ENCODE measurements at places on chromosomes 2 and 18.

DNA sequence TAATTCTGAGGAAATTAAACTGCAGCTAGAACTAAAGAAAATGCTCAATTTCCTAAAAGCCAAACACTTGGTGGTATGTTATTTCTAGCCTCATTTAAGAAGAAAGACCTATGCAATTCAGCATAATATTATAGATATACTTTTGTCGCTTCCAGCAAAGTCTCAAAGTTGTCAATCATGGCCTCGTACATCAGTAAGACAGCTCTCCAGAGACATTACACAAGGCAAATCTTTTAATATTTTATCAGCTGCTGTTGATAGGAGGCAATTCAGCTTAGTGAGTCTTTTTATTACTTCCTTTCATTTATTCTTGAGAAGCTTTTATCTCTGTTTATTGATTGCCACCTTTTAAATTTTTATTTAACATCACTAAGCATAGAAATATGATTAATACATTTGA lies 294.3 kb downstream of the FSIP2 start:
- DNase-seq = no peak

- no peak for DNase-seq
These were observed 6.4 kb downstream of the MYT1L start for GRCh38 chr2:2324565-2325101.

- DNase-seq = no peak
These were observed 42.4 kb downstream of the SP3 start for GRCh38 chr2:173922760-173923159.

DNA sequence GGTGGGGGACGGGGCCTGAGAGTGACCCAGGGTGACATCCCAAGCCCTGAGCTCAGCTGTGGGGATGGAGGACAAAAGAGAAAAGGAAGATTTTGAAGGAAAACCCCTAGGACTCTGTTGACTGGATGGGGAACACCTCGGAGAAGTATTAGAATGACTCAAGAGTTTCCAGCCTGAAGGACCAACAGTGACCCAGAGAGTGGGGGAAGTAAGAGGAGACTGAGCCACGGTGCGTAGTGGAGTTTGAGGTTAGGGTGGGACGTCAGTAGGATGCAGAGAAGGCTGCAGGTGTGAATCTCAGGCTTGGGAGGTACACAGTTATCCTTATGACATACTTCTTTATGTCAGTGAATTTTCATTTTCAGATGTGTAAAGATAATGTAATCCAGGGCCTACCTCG lies 119.5 kb downstream of the NCK2 start:
- no peak for DNase-seq

GRCh38 chr18:56148373-56148772 lies 490.0 kb downstream of the TXNL1 start:
- peak; percentile 32 for DNase-seq

DNA sequence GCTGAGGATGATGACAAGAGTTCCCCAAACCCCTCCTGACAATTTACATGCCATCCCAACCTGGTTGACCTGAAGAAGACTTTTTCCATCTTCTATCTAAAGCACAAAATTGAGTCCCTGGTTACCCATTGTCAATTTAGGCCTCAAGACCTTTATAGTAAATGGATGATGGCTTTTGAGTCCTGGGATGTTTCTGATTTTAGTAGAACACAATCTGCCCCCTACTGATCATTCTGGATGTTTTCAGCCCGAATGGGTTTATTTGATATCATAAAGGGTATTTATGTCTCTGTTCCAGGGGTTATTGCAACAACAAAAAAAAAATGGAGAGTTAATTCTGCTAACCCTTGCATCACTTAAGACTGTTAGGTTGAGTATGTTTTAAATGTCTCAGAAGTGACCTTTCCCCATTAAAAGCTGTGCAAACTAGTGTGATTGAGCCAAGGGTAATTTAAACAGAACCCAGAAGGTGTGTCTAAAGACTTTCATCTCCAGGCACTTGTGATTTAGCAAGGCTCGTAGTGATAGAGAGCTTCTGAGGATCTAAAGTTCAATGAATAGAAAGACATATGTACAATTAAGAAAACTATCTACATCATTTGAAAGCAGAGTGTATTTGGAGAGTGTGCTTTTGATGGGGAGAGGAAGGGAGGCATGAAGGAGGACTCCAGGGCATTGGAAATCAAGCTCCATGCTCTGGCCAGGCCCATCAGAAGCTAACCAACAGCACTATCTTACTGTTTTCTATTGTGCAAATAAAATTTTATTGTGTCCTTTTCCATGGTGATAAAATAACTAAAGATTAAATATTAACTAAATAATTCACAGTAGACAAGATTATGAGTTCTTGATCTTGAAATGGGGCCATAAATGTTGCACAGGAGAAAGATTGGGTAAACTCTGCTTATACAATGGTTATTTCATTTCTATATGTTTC lies 96.6 kb upstream of the NOSTRIN start:
- DNase-seq = peak; percentile 34

DNA sequence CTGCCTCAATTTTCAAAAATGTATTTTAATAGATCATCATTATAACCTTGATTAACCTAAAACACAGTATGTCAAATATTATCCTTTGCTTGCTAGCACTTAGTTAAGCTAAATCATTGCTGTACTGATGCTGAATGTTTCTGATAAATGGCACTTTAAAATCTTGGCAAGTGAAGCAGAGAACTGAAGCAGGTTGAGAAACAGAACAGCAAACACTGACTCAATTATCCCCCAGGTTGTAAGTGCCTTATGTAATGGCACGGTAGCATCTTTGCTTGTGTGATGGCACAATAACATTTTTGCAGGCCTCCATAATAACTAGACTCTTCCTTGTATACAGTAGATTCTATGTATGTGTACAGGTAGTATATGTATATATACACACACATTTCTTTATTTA lies 33.8 kb downstream of the ARHGAP15 start:
- DNase-seq = no peak

DNA sequence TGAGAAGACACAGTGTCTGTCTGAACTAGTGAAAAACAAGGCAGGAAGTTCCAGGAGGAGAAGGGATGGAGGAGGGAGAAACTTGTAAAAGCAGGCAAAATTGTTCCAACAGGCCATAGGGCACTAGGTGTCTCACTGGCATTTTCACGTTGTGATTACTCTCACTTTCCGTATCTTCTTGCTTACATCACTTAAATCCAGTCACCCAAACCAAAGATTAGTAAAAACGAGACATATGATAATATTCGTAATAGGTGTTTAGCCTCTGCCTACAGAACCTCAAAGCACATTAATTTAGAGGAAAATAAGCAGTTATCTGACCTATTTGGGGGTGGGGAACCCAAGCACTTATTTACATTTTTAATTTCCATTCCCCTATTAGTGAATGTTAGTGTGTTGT lies 78.3 kb downstream of the POU3F3 start:
- no peak for DNase-seq

DNA sequence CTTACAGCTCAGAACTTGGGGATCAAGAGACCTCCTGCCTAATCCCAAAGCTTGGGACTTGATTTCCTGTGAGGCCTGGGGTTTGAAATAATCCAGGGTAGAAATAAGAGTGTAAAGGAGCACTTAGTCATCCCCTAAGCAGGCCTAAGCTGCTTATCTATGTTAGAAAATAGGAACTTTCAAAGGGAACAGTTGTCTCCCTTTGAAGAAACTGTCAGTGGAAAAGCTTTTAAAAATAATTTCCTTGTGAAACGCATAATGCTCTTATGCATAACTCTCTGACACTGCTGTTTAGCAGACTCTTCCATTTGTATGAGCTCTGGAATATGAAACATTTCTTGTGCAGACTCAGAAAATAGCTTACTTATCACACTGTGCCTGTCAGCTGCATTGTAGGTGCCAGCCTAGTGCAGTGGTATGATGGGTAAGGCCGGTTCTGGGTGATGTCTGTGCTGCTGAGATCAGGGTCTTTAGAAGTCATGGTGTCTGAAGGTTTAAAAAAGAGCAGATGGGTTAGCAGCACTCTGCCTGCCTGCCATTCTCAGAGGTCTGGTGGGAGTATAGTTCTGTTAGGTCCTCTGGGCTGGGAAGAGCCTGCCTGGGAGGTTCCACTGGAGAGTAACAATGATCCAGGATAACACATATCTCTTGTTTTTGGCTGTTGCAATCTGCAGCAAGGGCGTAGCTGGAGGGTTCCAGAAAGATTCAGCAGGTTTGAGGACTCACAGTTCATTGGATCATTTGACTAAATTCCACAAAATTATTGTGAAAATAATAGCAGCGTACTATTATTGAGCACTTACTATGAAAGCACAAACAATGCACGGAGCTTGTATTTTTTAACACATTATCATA lies 283.2 kb upstream of the MEX3C start:
- no peak for DNase-seq

GRCh38 chr2:185583058-185583816 lies 155.4 kb upstream of the FSIP2 start:
- DNase-seq = no peak

DNA sequence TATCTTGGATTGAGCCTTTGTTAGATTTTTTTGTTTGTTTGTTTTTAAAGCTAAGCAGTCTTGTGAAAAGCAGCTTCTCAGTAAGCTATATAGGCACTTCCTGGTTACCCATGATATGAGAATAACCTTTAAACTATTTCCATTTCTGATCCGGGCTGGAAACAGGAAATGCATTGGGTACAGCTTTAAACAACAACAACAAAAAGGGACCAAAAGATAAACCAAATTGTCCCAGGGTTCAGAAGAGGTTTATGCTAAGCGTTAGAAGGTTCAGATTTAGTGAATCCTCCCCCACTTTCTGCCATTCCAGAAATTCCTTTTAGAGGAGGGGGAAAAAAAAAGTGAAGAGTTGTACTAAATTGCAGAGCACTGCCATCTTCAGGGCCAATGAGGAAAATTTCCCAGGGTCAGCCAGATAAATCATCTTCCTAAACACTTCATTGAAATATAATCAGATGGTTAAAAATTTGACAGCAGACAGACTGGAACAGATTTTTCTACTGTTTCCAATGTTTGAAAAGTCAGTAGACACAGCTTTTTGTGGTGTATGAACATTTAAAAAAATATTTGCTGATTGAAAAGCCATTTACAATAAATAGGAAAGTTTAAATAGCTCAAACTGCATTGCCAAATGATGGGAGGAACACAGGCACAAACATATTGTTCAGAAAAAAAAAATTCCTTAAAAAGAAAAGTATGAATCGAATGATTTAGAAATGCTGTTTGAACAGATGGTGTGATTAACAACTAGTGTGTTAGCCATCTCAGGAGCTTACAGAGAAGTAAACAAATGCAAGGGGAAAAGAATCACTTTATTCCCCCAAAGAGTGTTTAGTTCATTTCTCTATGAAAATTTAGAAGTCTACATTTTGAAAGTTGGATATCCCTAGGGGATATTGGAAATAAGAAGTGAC lies 189.9 kb upstream of the TANK start:
- DNase-seq = peak; percentile 82

GRCh38 chr18:79459946-79460480 lies 64.3 kb downstream of the NFATC1 start:
- DNase-seq = no peak

- DNase-seq = peak; percentile 2
These were observed 53.6 kb downstream of the STRN start for GRCh38 chr2:36912695-36913094.

- DNase-seq = no peak
These were observed 189.7 kb downstream of the TMEM247 start for GRCh38 chr2:46669016-46669415.

- DNase-seq = no peak
These were observed 411 bp downstream of the NARS1 start for GRCh38 chr18:57621246-57621604.

GRCh38 chr2:217828336-217828735 lies 174.5 kb downstream of the TNS1 start:
- DNase-seq = no peak

- no peak for DNase-seq
These were observed 39.4 kb upstream of the SH3BP4 start for GRCh38 chr2:234912437-234912836.

GRCh38 chr2:221034973-221035372 lies 537.1 kb downstream of the EPHA4 start:
- no peak for DNase-seq

DNA sequence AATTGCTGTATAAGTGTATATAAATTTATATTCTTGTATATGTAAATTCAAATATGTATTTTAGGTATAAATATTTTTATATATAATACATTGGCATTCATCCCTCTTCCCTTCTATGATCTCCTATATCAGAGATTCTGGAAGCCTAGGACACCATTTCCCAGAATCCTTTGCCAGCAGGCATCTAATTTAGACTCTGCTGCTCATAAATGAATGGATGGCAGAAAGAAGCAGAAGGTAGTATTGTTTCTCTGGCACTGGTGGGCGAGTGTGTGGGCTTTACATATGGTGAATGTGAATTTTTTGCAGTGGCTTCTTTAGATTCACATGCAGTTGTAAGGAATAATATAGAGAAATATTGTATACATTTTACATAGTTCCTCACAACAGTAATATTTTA lies 215.2 kb upstream of the THSD7B start:
- no peak for DNase-seq

- no peak for DNase-seq
These were observed 21.6 kb downstream of the HPCAL1 start for GRCh38 chr2:10324095-10324832.

GRCh38 chr2:151830961-151831360 lies 2.7 kb upstream of the ARL5A start:
- no peak for DNase-seq

DNA sequence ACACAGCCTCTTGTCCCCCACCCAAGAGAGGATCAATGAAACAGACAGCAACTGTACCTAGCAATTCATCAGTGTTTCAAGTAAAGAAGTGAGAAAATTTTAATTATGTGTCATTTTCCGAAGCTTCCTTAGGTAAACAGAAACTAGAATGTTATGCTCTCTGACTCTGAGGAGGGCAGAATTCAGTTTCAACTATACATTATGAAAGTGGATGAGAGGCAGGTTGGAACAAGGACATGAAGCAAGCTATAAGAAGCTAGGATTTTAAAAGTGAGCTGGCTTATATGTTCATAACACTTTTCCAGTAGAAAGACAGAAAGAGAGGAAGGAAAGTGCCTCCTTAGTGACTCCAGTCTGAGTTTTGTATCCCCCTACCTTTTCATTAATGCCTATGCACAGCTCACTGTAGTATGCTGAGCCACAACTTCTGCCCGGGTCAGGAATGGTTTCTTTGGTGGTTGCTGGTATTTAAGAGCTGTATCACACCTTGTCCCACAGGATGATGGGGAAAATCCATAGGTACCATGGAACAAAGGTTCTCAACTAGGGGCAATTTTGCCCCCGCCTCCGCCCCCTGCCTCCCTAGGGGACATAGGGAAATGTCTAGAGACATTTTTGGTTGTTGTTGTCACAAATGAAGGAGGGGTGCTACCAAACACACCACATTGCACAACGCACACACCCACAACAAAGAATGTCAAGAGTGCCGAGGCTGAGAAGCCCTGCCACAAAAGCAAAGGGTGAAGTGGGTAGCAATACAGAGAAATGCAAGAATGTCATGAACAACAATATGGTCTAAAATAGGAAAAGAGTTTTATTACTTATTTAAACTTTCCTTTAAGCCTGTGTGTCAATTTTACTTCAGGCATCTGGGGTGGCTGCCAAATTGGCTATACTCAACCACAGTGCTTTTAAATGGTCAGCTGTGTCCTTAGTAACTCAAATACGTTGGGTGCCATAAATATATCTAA lies 161.0 kb upstream of the ZFP36L2 start:
- DNase-seq = no peak

DNA sequence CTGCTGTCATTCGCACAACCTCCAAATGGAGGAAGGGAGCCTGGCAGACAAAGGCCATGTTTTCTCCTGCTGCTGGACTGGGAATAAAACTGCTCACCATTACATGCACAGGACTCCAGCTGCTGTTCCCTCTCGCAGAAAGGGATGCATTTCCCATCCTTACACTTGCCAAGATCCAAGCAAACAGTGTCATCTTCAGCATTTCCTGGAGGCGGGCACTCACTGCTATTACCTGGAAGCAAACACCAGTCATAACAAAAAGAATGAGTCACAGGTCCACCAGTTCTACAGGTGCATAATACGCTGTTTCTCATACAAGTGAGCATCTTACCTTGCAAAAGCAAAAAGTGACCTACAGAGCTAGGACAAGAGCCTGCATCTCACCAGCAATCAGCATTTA lies 22.7 kb downstream of the IAH1 start:
- no peak for DNase-seq

Data from fibroblast of the conjunctiva (primary cell).